ENCODE measurements at places on chromosomes 2 and 18.
A peak's percentile ranks its signal among the peaks of the same experiment; 100 is the strongest.

GRCh38 chr18:11165138-11165537 lies 15.8 kb upstream of the PIEZO2 start:
- no peak for DNase-seq

DNA sequence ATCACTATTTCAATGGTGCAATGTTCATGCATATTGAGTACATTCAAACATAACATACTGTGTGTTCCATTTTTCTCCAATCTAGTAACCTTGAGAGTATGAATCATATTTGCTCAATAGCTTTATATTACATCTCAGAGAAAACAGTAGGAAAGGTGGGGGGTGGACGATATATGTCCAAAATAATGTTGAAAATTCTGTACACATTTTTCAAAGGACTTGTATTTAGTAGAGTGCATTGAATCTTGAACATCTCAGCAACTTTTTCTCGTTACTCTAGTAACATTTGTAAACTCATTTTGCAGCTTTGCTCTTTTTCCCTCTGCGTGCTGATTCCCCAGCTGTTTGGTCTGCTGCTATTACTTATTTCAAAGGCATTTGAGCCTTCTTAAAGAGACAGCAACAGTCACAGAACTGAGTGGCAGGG lies 1487.0 kb downstream of the LRP1B start:
- DNase-seq: no peak

DNA sequence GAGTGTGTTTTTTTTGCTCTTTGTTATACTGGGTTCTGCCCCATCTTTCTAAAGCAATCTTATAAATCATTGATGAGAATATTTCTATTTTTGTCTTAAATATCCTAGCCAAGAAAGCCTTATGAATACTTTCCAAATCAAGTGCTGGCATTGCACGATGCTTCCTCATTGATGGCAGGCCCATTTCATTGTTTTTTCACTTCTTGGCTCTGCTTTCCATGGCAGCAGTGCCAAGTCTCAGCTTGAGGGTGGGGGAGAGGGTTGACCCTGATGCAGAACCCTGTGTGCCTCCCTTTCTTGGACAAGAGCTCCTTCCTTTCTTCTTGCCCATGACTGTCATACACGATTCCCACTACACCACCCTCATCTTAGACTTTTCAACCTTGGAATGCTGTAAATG lies 16.7 kb upstream of the CELF4 start:
- no peak for DNase-seq

GRCh38 chr2:193187816-193188215 lies 993.1 kb upstream of the TMEFF2 start:
- DNase-seq: no peak

DNA sequence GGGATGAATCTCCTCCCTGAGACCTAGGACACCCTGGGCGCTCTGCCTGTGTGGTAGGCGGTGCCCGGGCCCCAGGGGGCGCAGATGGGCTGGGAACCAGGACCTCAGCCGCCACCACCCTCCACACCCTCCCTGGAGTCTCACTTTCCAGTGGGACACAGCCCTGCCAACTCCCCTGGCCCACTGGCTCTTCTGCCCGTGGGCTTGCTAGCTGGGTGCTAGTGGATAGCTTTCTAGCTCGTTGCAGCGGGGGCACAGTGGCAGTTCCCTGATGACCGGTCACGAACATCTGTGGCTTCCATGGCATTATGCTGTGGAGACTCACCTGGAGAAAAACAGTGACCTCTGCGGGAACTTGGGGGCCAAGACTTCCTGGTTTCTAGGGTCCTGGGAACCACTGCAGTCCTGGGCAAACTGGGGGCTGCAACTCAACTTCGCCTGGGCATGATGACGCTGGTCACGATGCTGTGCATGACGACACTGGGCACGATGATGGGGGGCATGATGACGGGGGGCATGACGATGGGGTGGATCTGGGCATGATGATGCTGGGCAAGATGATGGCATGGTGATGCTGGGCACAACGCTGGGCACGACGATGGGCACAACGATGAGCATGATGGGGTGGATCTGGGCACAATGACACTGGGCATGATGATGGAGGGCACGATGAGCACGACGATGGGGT lies 31.0 kb upstream of the ALLC start:
- no peak for DNase-seq

- DNase-seq: no peak
Observed at GRCh38 chr2:28687640-28688385, 63.8 kb upstream of the PPP1CB start.

- no peak for DNase-seq
Observed at GRCh38 chr2:106184857-106185256, 9.2 kb downstream of the UXS1 start.

GRCh38 chr2:207051385-207051965 lies 112.2 kb downstream of the CPO start:
- no peak for DNase-seq

GRCh38 chr2:222754324-222754930 lies 83.0 kb downstream of the MOGAT1 start:
- no peak for DNase-seq

DNA sequence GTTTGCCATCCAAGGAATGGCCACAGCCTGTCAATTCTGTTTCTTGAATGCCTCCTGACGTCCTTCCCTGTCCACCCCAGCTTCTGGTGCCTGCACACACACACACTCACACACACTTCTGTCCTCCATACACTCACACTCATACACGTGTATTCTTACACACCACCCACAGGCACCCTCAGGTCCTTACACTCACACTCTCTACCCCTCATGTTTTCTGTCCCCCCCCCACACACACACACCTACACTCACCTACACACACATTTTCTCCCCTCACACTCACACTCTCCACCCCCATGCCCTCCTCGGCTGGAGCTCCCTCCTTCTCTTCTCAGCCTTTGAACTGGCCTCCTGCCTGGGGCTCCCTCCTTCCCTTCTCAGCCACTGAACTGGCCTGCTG lies 148.0 kb upstream of the SALL3 start:
- no peak for DNase-seq

GRCh38 chr2:10330700-10331026 lies 28.0 kb downstream of the HPCAL1 start:
- DNase-seq: no peak

DNA sequence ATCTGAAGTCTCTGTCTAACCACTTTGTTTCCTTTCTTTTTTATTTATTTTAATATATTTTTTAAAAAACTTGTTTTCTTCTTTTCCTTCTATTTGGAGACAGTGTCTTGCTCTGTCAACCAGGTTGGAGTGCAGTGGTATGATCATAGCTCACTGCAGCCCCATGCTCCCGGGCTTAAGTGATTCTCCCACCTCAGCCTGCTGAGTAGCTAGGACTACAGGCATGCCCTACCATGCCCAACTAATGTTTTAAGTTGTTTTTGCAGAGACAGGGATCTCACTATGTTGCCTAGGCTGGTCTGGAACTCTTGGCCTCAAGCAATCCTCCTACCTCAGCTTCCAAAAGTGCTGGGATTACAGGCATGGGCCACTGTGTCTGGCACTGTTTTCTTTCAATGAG lies 81.1 kb upstream of the TLK1 start:
- no peak for DNase-seq

DNA sequence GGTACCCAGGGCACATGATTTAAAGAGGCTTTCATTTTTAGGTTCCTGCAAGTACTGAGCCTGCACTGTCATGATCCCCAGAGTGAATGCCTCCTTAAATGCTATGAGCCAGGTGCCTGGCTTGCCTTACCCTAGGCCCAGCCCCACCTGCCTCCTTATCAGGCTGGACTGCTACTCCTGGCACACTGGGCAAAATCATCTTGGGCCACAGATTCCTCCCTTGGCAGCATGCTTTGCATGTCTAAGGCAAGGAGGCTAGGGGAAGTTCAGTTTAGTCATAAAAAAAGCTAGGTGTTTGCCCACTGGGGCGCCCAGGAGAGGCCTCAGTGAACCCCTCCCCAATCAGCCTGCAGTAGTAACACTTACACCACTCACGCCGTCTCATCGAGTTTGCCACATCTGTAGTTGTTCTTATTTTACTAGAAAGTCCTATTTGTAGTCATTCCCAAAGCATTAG lies 45.1 kb downstream of the LBH start:
- no peak for DNase-seq

GRCh38 chr18:62479574-62479973 lies 43.3 kb upstream of the ZCCHC2 start:
- no peak for DNase-seq

DNA sequence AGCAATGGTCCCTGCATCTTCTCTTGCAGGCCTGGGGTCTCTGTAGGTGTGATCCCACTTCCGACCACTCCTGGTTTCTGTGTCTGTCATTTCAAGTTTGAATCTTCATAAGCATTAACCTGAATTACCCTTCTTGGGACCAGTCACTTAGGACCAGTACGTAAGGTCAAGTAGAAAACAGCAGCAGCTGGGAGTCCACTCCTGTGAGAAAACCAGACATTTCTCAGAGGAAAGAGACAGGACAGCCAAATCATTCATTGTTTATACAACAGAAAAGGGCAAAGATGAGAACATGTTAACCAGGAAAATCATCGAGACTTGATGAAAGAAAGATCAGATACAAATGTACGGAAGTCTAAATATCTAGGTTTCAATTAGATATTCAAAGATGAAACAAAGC lies 163.0 kb downstream of the MREG start:
- no peak for DNase-seq

- DNase-seq: no peak
Observed at GRCh38 chr2:84234103-84234502, 225.0 kb downstream of the SUCLG1 start.

- no peak for DNase-seq
Observed at GRCh38 chr2:179272406-179273192, 8.0 kb upstream of the SESTD1 start.

DNA sequence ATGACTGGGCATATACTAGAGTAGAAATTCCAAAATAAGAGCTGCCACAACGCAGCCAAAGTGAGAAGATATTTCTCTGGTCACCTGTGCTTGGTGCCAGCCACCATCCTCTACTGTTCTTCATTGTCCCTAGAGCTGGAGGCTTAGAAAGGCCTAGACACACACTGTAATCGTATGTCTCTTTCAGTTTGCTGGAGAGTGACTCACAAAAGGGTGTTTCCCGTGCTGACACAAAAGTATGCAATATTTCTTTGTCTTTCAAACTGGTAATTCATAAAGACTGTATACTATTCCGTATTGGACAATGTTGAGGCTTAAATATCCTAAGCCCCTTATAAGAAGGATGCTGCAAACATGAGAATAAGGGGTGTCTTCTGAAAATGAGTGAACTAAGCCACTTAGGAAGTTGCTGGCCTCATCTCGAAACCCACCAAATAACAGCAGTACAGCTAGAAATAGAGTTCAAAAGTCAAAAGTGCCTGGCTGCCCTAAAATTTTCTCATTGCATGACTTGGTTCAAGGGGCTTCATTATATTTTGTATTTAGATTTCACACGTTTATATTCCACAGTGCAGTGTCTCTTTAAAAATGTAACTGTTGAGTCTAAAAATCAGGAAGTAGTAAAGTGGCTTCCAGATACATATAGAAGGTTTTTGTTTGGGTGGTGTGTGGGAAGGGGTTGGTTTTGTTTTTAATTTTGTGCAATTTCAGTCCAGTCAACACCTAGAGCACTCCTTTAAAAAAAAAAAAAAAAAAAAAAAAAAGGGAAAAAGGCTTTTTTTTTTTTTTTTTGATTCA lies 601.1 kb downstream of the ARHGAP15 start:
- no peak for DNase-seq

- peak; percentile 8 for DNase-seq
Observed at GRCh38 chr2:68689553-68690537, 44.8 kb upstream of the ARHGAP25 start.

GRCh38 chr2:162152147-162152546 lies at the start of gene GCG:
TSS of gene GCG (minus strand) at chr2:162152247. CDS start at chr2:162149178, 3,069 bp downstream.
- DNase-seq: no peak

GRCh38 chr2:72781480-72781879 lies 44.4 kb downstream of the EXOC6B start:
- no peak for DNase-seq

DNA sequence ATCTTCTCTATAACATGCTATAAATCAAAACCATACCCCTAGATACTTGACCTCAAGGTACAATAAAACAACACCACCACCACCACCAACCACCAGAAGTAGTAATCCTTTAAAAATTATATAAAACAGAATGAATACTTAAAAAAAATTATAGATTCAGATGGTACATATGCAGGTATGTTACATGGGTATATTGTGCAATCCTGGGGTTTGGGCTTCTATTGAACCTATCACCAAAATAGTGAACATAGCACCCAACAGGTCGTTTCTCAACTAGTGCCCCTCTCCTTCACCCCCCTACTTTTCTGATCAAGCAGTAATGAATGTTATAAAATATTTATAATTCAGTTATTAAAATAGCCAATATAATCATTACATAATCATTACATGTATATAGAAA lies 71.1 kb upstream of the CHN1 start:
- DNase-seq: no peak

GRCh38 chr2:38128653-38129052 lies 52.7 kb upstream of the CYP1B1 start:
- DNase-seq: no peak

DNA sequence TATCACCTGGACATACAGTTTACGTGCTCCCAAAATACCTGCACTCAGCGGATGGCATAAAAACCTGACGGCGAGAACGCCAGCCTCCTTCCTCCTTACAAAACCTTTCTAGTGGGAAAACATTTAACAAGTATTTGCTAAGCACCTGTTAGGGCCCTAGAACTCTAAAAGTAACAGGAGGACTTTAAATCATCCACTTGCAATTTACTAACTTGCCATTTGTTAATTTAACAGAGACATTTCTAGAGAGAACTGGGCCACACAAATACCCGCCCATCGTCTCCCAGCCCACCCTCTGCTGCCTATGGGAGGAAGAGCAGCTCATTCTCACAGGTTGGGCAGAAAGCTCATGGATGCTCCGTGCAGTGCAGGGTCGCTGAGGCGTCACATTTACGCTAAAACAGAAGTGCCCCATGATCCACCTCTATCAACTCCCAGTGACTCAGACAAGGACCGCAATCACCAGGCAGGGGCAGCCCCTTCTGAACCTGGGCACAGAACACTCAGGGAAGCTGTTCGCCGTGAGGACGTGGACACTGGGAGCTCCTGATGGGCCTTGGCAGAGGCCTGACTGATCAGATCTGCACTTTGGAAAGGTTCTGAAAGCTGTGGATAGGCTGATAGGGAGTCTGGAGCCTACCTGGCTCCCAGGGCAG lies 106.9 kb downstream of the HDAC4 start:
- peak; percentile 61 for DNase-seq

- DNase-seq: no peak
Observed at GRCh38 chr2:60064687-60065389, 488.6 kb downstream of the BCL11A start.

GRCh38 chr2:151844211-151844896 lies 16.1 kb upstream of the ARL5A start:
- no peak for DNase-seq

DNA sequence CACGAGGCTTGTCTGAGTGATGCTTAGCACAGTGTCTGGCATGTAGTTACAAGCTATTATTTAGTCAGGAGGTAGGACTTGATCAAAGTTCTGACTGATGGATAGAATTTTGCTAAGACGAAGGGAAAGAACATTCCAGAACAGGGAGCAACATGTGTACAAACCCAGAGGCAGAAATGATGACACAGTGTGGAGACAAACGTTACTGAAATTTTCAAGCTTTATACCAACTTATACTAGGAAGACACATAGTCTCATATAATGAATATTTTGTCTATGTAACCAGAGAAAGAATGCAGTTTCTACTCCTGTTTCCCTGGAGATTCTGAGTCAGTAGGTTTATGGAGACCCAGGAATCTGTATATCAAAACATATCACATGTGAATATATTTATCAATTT lies 123.4 kb downstream of the FAM124B start:
- DNase-seq: no peak
